CD4-positive, alpha-beta T cell treated with Interleukin-12 subunit alpha and Interleukin-12 subunit beta, for 1 hour (primary cell): ENCODE measurements at places on chromosomes 7 and 10.

- DNase-seq, result no peak
Measured at GRCh38 chr10:129742742-129743550, 221.1 kb downstream of the EBF3 start.

DNA sequence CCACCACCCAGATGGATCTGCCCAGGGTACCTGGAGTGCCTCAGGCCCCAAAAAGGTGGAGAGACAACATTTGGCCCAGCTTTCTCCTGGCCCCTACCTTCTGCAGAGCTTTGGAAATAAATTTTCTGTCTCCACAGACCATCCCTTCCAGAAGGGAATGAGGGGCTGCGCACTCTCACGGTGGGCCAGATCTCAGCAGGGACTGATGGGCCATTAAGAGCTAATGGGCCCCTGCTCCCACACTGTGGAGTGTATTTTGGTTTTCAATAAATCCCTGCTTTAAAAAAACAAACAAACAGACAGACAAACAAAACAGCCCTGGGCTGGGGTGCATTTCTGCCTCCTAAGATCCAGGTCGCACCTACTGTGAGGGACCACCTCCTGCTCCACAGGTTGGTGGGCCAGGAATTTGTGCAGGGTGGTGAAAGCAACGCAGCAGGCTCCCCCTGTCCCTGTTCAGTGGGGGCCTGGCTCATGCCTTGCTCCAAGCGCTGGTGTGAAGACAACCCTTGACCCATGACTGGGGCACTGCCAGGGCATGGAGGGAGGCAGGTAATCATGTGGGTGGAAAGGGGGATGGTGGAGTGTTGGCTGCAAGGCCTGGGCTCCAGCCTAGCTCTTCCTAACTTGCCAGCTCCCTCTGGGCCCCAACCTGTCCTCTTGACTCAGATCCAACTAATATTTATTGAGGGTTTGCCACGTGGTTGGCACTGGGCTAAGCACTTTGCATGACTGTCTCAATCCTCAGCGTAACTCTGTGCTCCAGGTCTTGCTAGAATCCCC lies 88.5 kb downstream of the COL13A1 start:
- DNase-seq, result no peak

- DNase-seq, result no peak
Measured at GRCh38 chr7:15561835-15562234, at the start of gene AGMO. Gene AGMO (minus strand): TSS chr7:15562015.

GRCh38 chr7:75596727-75597614 lies 104.9 kb downstream of the SPDYE5 start:
- DNase-seq, result no peak

DNA sequence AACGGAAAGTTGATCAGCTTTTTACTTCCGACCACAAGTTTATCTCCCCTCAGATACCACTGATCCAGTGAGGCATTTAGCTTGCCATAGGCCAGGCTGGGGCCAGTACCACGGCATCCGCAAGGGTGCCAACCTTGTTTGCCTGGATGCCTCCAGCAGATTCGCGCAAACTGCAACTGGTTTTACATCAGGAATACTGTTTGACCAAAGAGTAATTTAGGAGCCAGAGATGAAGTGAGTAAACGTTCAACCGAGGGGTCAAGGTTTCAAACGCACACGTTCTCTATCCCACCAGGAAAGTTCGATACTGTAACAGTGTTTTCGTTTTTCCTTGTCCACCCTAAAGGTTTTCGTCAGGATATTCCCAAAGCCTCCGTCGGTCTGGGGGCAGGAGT lies 266 bp upstream of the MDFIC start:
- peak; percentile 53 for DNase-seq

- DNase-seq, result no peak
Measured at GRCh38 chr10:76440426-76440825, 1009.0 kb downstream of the LRMDA start.

- no peak for DNase-seq
Measured at GRCh38 chr7:95619921-95620320, 23.6 kb upstream of the PDK4 start.

- DNase-seq, result no peak
Measured at GRCh38 chr7:112069879-112070321, 136.3 kb downstream of the DOCK4 start.

- no peak for DNase-seq
Measured at GRCh38 chr7:131330299-131330698, 2.6 kb downstream of the MKLN1 start.

GRCh38 chr10:85926986-85927385 lies 439.6 kb downstream of the GRID1 start:
- no peak for DNase-seq

DNA sequence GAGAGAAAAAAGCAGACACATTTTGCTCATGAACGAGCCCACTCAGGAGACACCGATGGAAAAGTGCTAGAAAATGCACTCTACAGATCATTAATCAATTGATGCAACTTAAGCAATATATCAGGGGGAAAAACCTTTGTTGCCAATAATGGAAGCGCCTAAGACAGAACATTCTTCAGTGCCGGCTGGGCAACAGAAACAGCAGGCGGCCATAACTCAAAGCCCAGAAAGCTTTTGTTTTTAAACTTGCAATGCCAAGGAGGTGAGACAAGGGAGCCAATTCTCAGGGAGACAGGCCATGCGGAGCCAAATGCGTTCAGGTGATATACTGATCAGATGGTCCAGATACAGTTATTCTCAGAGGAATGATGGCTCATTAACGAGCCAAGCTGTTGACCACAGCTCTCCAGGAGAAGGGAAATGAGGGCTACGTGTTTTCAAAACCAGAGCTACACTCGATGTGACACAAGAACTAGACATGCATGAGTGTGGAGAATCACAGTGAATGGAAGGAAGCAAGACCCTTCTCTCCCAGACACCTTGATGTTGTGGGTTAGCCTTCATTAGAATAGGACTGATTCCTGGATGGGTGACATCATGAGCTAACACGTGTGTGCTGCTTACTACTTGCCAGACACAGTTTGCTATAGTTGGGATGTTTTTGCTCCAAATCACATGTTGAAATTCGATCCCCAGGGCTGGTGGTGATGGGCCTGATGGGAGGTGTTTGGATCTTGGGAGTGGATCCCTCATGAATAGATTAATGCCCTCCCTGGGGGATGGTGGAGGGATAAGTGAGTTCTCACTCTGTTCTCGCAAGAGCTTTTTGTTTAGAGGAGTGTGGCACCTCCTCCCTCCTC lies 79.1 kb upstream of the KCNMA1 start:
- no peak for DNase-seq

DNA sequence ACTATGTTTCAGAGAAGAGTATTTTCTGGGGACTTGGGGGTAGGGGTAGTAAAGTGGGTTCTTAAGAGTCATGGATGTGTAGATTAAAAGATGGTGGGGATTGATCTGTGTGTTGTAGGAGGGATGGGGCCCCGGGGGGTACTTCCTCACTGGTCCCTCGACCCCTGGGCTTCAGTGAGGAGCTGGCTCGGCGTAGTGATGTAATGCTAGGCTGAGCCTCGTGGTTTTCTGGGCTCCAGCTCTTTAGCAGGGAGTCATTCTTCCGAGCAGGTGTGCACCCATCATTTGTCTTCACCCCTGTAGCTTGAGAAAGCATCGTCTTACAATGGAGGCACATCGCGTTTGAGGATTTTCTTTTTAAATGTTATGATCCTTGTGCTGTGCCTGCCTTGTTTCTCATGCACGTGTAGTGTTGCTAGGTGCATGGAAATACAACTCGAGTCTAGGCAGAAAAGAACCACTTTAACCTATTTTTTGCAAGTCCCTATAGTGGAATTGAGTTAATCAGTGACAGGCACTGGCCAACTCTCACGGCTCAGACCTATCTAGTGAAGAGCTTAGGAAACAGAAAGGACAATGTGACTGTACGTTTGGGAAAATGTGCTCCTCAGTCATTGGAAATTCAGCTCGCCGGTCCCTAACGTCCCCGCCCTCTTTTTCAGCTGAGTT lies 106.1 kb upstream of the BTBD16 start:
- DNase-seq, result no peak

DNA sequence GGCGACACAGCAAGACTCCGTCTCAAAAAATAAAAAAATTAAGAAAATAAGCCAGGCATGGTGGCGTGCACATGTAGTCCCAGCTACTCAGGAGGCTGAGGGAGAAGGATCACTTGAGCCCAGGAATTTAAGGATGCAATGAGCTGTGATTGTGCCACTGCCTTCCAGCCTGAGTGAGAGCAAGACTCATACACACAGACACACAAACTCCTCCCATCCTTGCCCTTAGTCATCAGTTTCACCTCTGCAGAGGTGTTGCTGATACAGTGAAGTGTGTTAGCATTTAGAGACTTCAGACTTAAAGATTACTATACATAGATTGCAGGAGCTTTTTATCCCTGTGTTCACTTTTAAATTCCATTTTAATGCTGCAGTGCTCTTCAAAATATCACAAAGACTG lies 5.5 kb upstream of the H2AZ2 start:
- DNase-seq, result no peak

- DNase-seq, result no peak
Measured at GRCh38 chr7:98640375-98640774, 23.3 kb downstream of the NPTX2 start.

DNA sequence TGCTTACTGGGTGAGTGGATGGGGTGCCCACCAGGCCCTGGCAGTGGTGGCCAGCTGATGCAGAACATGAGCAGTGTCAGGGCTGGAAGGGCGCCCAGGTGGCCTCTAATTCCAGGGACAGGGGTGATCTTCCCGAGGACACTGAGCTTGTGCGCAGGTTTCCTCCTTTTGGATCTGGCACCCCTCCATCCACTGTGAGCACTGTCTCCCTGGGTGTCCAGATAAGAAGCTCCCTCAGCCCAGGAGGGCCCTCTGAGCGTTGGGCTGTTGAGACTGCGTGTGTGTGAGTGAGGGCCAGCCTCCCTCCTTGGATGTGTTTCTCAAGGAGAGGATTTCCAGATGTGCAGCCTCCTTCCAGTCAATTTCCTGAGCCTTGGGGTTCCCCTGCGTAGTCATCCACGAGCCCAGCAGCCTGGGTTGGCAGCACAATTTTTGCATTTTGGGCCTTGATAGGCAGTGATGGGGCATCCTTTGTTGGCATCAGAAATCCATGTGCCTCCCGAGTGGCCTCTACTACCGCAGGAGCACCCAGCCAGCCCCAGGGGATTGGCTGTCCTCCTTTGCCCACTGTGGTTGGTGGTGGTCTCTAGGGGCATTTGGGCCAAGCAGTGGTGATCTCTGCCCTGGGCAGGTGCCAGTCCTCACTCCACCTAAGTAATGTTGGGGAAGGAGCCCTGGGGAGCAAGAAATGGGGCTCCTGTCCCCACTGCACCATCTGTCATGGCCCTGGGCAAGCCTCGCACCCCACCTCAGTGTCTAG lies 20.9 kb upstream of the BTBD16 start:
- no peak for DNase-seq

GRCh38 chr10:131681122-131681521 lies 219.7 kb upstream of the PPP2R2D start:
- no peak for DNase-seq

DNA sequence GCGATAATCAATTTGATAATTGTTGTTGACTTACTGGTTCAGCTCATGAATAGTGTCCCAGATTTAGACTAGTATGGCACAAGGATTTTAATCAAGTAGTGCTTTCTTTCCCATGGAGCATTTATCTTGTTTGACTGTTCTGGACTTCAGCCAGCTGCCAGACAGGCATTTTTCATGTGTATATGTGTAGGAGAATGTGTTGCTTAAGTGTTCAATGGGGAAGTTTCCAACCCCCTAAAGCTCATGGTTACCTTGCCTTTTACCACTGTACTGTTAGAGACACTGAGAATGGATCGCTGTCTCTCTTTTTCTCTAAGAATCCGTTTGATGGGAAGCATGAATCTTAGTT lies 103.9 kb downstream of the LRRC4 start:
- DNase-seq, result no peak

DNA sequence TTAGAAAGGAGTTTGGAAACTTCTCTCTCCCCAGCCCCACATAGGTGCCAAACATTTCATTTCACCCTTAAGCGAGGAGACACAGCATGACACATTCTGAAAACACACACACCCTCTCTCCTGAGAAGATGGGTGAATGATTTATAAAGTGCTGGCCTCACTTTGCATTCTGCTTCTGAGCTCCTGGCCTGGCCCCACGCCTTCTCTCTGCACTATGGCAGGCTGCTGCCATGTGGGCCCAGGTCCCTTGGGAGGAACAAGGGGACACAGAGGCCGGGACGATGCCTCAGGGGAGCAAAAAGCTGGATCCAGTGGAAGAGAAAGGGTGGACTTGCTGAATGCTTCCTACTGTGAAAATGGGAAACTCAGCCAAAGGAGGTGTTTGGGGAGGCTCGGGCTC lies 56.0 kb downstream of the CPXM2 start:
- DNase-seq, result no peak
